PC-3 (cell line): ENCODE measurements at places on chromosomes 7 and 10. TPM values are rescaled to one million over a fixed set of nuclear protein-coding genes. Genes with fewer than 3 reads are reported as not detected.

Gene OR2A2
- total RNA-seq = not detected in 2 replicates

GRCh38 chr7:134742688-134743350 lies 36.6 kb upstream of the CALD1 start:
- no peak for DNase-seq
- 0 out of 2 replicates have a peak, but pooled peaks cover 5% of the 10 kb centered on the region for H3K27me3 ChIP-seq
- H3K36me3 ChIP-seq = no peaks in the 10 kb centered on the region
- no peak overlapping the region for H3K27ac ChIP-seq

GRCh38 chr7:96667026-96667425 lies 42.6 kb downstream of the SEM1 start:
- no peak for DNase-seq
- H3K36me3 ChIP-seq = no peaks in the 10 kb centered on the region
- no peaks in the 10 kb centered on the region for H3K27me3 ChIP-seq

GRCh38 chr7:121373177-121373576 lies 22.9 kb downstream of the FAM3C start:
- no peak overlapping the region for H3K27ac ChIP-seq
- peaks cover 23% of the 10 kb centered on the region for H3K36me3 ChIP-seq
- DNase-seq = no peak
- H3K4me3 ChIP-seq = no peak overlapping the region
- no peaks in the 10 kb centered on the region for H3K27me3 ChIP-seq

DNA sequence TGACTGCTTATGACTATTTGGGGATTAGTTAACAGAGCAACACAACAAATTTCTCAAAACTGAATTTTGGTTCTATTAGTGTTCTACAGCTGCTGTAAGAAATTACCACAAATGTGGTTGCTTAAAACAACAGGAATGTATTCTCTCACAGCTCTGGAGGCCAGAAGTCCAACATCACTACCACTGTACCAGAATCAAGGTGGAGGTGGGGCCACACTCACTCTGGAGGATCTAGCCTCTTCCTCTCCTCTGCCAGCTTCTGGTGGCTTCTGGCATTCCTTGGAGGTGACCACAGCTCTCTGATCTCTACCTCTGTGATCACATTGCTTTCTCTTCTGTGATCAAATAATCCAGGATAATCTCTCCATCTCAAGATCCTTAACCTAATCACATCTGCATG lies 194.7 kb upstream of the BMPER start:
- H3K27me3 ChIP-seq = no peaks in the 10 kb centered on the region
- H3K27ac ChIP-seq = no peak overlapping the region
- H3K36me3 ChIP-seq = no peaks in the 10 kb centered on the region
- DNase-seq = no peak
- H3K4me1 ChIP-seq = no peaks in the 10 kb centered on the region
- H3K4me3 ChIP-seq = no peak overlapping the region

DNA sequence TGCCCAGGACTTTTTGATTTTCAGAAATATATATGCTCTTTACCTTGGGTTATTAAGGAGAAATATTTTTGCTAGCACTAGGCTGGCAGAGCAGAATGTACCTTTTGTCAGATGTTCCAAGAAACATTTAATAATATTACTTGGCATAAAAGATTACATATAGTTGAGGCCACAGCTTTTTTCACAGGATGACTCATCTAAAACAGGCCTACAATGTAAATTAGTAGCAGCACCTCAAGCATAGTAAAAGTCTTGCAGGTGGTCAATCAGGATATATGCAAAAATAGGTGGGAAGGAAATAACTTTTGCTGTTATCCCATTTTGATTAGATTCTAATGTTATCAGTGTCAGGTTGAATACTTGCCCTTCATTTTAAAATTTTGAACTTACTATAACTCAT lies 14.9 kb upstream of the ITGB1 start:
- peak; percentile 60 for DNase-seq
- H3K4me3 ChIP-seq = no peak overlapping the region
- no peaks in the 10 kb centered on the region for H3K27me3 ChIP-seq
- H3K27ac ChIP-seq = no peak overlapping the region
